ENCODE measurements at places on chromosomes 6 and 20.

DNA sequence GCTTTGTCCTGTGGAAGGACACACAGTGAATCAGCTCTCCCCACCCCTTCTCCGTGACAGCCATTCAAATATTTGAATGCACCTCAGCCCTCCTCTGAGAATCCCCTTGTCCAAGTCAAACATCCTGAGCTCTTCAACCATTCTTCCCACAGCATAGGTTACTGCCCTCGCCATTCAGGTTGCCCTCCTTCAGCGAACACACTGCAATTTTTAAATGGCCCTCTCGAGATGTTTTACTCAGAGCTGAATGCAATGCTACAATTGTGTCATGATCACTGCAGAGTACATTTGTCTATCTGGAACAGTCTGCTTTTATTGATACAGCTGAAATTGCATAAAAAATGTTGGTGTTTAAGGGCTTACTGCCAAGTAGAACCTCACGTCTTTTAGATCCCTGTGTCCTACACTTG is 48.9 kb downstream of the SLC2A12 start:
- no peak for DNase-seq

DNA sequence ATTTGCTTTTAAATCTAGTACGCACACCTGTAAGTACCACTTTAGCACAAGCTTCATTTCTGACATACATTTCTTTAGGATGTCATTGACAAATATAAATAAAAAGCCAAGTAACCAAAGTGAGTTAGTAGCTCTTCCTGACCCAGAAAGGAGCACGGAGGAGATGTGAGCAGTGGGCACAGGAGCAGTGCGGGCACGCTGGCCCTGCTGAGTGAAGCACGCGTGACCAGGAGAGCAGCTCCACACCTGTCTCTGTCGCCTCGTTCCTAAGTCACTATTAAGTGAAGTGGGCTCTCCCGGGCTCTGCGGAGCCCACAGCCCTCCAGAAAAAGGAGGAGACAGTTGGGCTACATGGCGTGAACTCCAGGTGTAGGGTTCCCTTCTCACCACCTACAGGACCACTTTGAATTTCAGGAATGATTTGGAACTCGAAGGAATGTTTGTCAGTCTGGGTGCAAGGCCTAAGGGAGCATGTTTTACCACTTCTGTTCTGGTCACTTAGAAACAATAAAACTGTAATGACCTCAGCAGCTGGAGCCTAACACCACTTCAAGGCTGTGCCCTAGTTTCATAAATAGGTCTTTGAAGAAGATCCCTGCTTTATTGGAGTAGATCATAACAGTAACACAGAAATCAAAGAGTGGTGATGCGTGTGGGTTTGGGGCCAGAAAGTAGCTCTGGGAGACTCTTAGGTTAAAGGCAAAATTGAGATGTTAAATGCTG is 95.9 kb downstream of the FAM120B start:
- no peak for DNase-seq

GRCh38 chr20:48354320-48354876 is 473.4 kb downstream of the PREX1 start:
- DNase-seq: no peak

DNA sequence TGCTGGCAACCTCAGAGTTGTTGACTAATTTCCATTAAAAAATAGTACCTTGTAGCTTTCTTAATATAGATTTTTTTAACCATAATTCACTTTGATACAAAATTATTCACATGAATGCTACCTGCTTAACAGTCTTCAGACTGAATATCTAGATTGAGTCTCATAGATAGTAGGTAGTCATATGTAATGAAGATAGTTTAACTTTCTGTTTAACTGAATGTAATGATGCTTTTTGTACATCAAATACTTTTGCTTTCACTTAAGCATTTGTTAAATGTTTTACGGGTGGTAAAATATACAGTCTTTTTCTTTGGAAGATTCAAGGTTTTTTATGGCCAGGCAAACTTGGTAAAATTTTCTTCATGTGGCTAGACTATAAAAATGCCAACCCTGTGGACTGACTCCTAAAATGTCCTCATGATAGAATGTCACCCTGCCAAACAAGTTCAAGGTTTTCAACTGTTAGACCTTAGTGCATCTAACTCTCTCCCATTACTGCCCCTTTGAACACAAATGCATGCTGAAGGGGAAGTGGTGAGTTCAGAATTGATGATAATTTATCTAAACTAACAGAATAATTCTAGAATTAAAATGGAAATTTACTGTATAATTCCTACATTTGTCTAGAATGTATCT is 16.4 kb downstream of the TBPL1 start:
- no peak for DNase-seq

DNA sequence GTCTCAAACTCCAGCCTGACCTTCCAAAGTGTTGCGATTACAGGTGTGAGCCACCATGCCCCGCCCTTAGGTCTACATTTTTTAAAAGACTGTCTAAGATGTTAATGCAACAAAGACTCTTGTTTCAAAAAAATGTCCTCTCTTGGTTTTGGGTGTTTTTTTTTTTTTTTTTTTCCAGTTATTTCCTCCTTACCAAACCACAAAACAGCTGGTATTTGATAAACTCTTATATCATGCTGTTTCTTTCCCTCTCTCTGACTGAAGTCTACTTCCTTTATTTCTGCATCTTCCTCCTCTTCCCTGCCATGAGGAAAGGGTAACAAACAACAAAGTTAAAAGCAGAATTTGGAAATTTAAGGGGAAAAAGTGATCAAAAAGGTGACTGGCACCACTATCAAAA is 21.2 kb downstream of the STK38 start:
- no peak for DNase-seq

- DNase-seq: no peak
Observed at GRCh38 chr6:39843305-39844020, 51.3 kb downstream of the DAAM2 start.

GRCh38 chr6:88614316-88614877 is 349.0 kb downstream of the RNGTT start:
- DNase-seq: no peak

DNA sequence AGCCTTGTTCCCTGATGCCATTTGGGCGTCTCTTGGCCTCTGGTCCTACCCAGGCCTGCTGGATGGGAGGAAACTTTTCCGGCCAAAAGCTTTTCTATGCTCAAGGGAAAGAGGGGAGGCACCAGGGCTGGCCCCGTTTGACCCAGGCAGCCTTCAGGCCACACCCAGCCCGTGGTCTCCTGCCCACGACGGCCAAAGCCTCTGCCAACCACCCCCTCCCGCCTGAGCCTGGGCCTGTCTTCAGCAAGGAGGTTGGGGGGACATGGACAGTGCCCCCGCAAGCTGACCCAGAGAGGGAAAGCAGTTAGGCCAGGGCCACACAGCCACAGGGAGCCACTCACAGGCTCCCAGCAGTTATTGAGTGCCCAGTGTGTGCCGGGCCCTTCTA is 49.5 kb downstream of the SRC start:
- DNase-seq: no peak

DNA sequence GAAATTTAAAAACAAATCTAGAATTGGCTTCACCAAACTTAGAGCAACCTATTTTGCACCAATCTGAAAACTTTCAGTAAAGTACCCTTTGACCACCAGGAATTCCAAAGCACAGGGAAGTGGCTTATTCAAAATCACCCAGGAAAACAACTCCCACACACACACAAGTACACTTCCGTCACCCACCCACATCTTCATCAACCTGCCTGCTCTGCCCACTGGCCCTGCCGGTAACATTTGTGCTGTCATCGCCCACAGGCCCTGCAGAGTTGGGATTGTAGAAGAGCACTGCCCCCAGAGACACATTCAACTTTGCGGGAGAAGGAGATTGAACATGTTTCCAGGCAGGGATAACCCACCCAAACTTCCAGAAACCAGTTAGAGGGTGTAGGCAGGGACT is 19.3 kb upstream of the SCML4 start:
- no peak for DNase-seq

GRCh38 chr6:11144393-11144851 is 32.9 kb upstream of the ERVFRD-1 start:
- DNase-seq: peak; percentile 41

DNA sequence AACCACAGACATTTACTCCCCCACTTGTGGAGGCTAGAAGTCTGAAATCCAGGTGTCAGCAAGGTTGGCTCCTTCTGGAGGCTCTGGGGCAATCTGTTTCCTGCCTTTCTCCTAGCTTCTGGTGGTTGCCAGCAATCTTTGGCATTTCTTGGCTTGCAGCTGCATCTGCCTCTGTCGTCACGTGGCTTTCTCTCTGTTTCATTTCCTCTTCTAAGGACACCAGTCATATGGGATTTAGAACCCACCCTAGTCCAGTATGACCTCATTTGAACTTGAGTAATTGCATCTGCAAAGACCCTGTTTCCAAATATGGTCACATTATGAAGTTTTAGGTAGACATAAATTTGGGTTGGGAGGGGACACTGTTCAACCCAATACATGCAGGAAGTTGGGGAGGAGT is 56.2 kb upstream of the EPB41L1 start:
- no peak for DNase-seq

GRCh38 chr6:22147921-22148776 is 148.7 kb downstream of the PRL start:
- DNase-seq: no peak

- no peak for DNase-seq
Observed at GRCh38 chr6:158972241-158973233, 27.5 kb downstream of the RSPH3 start.

GRCh38 chr6:53724501-53724900 is 58.9 kb upstream of the KLHL31 start:
- no peak for DNase-seq

GRCh38 chr6:19297880-19298279 is 539.3 kb upstream of the ID4 start:
- DNase-seq: no peak

GRCh38 chr6:21808551-21809242 is 215.1 kb downstream of the SOX4 start:
- no peak for DNase-seq

GRCh38 chr6:142835787-142836535 is 109.0 kb downstream of the HIVEP2 start:
- DNase-seq: no peak

- no peak for DNase-seq
Observed at GRCh38 chr6:145547594-145548335, 187.6 kb downstream of the EPM2A start.

DNA sequence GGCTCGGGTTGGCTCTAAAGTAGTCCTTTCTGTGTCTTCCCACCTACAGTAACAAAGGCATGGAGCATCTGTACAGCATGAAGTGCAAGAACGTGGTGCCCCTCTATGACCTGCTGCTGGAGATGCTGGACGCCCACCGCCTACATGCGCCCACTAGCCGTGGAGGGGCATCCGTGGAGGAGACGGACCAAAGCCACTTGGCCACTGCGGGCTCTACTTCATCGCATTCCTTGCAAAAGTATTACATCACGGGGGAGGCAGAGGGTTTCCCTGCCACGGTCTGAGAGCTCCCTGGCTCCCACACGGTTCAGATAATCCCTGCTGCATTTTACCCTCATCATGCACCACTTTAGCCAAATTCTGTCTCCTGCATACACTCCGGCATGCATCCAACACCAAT is 291.2 kb downstream of the ESR1 start:
- no peak for DNase-seq

DNA sequence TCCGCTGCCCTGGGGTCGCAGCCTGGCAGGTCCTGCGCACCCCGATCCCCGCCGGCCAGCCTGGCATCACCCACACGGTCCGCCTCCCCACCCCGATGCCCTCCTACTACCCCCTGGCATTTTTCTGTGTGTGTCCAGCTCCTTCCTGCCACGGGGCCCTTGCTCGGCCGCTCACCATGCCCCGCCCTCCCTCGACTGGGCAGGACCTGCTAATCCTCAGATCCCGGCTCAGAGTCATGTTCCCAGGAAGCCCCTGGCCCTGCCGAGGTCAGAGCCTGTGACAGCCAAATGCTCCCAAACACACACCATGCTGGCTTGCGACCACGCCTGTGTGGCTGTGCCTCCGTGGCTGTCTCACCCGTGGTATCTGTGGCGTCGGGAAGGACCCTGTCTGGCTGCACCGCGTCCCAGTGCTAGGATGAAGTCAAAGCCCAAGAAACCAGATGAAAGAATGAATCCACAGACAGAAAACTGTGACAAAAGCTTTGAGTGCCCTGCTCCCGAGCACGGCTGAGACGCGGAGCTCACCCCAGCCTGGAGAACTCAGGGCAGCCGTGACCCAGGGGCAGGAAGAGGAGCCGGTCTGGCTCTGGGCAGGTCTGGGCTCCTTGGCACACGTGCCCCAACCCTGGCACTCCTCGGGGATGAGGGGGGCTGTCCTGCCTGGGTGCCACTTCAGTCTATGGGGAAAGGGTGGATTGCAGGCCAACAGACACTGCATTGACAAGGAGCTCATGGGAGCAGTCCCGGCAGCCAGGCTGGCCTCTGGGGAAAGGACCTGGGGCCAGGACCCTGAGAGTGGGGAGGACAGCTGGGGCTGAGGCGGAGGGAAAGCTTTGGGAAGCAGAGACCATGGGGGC is 20.8 kb upstream of the SLCO4A1 start:
- no peak for DNase-seq

DNA sequence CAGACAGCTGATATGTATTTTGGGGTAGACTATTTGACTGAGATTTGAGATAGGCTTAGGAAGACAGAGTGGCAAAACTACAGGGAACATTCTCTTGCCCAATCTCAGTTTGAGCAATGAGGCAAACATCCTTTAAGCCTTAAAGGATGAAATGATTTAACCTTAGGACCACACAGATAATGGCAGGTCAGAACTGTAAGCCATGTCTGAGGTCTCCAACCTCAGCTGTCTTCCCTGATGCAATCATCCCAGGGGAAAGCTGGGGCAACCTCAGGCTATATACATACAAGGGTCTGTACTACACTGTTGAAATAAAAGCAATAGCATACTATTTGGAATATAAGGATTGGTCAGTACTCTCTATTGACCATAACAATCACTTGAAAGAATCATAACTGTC is 83.8 kb upstream of the NUP153 start:
- DNase-seq: no peak

- no peak for DNase-seq
Observed at GRCh38 chr6:168193816-168194721, 115.1 kb upstream of the FRMD1 start.

- DNase-seq: no peak
Observed at GRCh38 chr6:110214338-110214737, 34.1 kb downstream of the CDC40 start.

- no peak for DNase-seq
Observed at GRCh38 chr6:88785478-88785877, 177.9 kb downstream of the RNGTT start.

GRCh38 chr6:5525209-5525608 is 263.9 kb downstream of the FARS2 start:
- DNase-seq: no peak
